ENCODE measurements at places on chromosomes 2 and 18.
A peak's percentile ranks its signal among the peaks of the same experiment; 100 is the strongest.

DNA sequence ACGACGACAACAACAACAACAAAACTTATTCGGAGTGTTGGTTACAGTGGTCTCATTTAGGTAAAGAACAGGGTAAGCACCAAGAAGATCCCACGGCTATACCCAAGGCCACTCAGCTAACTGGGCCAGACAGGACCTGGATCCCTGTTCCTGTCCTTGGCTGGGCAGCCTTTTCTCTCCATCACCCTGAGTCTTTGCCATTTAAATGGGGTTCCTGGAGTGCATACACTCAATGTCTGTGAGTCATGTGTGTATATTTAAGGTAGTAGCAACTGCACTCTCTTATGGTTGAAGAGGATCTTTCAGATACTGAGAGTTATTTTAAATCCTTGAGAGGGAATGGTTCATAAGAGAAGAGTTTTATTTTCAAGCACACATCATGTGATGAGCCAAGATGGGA lies 35.3 kb downstream of the ADCYAP1 start:
- DNase-seq: no peak

- DNase-seq: no peak
Observed at GRCh38 chr18:31633392-31634330, 42.0 kb downstream of the TTR start.

- DNase-seq: no peak
Observed at GRCh38 chr2:177127821-177128220, 84.8 kb upstream of the HNRNPA3 start.

GRCh38 chr2:96587843-96588242 lies 50.3 kb downstream of the KANSL3 start:
- no peak for DNase-seq

DNA sequence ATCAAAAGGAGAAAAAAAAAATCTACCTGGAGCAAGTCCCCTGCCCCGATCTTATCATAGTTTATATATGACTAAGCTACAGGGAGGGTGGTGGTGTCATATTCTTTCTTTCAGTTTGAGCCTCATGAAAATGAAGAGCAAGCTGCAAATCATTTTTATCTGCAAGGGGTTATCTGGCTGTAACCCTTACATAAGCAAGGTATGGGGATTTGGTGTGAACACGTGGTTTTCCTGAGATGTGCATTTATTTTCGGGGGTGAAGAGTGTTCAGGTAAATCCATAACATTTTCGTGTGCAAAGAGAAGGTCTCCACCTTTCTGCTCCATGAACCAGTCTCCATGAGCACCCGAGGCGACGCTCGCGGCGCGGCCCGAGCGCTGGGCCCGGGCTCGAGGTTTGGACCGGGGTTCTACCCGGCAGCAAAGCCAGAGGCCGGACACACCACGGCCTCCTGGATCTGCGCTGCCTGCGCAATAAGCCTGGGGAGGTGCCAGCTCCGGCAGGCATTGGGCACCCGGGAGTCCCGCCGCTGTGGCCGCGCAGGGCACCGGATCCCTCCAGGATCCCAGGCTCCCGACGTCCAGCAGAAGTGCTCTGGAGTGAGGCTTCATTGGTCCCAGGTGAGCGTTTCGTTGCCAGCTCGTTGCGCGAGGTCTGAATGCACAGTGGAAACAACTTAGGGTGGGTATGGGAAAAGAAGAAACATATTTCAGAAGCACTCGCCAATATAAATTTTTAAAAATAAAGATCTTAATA lies 36.1 kb upstream of the GPD2 start:
- DNase-seq: peak; percentile 73

GRCh38 chr2:119123389-119123788 lies 35.2 kb downstream of the C1QL2 start:
- DNase-seq: no peak

DNA sequence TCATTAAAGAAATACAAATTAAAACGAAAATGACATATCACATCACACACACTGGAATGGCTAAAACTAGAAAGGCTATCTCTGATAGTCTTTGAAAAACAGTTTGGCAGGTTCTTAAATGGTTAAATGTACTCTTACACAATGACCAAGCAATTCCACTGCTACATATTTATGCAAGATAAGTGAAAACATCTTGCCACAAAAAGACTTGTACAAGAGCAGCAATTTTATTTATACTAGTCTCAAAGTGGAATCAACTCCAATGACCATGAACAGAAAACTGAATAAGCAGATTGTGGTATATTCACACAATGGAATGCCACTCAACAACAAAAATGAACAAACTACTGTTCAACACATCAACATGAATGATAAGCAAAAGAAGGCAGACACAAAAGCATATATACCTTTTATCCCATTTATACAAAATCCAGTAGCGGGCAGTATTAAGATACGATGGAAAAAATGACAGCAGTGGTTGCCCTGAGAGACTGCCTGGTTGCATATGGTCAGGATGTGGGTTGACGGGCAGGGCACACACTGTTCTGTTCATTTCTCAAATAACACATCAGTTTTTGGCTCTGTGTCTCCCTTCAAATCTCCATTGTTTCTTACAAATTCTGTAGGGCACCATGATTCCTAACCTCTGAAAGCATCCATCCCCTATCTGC lies 25.4 kb downstream of the SP100 start:
- DNase-seq: peak; percentile 76

GRCh38 chr2:240428245-240428644 lies 7.2 kb upstream of the GPC1 start:
- no peak for DNase-seq

DNA sequence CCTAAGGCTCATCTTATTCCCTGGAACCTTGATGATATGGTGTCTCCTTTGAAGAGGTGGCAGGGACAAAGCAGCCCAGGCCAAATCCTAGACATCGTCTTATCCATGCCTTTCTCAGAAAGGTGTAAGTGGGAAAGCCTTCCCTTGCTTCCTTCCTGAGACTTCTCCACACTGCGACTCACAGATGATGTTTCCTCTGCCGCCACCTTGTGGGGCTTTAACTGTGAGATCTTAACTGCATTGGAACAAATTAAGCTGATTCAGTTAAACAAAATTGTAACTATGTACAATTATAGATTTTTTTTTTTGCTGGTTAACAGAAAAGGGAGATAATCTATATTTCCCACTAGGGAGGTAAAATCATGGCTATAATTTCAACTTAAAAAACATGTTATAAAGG lies 10.0 kb upstream of the GCA start:
- no peak for DNase-seq

DNA sequence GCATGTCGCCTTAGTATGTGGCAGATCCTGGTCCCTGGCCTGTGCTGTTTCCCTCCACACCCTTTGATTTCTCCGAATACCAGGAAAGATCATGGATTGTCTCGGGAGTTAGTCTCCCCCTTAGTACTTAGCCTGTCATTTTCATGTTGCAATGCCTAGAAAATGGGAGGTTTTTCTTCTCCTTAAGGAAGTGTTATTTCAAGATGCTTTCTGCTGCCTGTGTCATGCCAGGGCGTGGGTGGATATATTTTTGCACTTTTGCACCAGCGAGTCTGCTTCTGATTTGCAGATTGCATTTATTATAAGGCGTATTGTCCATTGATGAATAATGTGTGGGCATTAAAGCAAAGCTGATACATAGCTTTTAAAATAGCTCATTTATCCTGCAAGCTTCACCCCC lies 223.5 kb downstream of the NEDD4L start:
- no peak for DNase-seq

- no peak for DNase-seq
Observed at GRCh38 chr2:56117764-56118163, 66.0 kb upstream of the CCDC85A start.

DNA sequence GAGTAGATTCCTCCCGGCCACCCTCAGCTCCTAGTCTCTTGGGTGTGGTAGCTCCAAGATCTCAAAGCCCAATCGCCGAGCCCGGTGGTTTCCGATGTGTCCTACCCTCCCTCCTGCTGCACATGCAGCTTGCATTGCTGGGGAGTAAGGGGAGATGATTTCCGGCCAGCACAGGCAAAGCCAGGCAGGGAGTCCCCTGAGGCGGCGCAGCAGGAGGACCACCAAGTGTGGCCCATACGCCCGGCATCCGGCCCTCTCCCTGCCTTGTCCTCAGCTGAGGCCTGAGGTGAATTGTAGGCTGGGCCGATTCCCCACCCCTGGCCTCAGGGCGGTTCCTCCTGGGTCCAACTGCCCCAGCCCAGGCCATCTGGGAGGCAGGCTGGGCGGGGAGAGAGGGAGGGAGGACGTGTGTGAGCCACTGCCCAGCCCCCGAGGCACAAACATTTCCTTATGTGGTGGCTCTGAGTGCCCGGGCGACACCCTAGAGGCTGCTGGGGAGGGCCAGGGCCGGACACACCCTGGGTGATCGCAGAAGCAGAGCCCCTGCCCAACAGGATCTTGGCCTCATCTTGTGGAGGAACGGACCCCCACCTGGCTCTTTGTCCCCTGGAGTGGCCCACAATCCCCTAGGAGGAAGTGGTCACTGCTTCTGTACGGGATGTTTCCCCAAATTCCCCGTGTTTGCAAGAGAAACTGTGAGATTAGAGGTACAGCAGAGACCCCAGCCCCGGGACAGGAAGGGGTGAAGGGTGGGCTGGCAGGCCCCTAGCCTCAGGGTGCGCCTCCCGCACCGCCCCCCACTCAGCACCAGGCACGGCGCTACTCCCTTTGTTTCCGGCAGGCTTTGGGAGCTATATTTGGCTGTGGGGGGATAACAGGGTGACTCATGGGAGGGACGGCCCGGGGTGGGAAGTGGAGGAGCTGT lies 41.9 kb upstream of the PTMA start:
- peak; percentile 87 for DNase-seq

- no peak for DNase-seq
Observed at GRCh38 chr2:42542871-42543270, 25.6 kb upstream of the MTA3 start.

- no peak for DNase-seq
Observed at GRCh38 chr2:232126301-232127099, 165.0 kb downstream of the DIS3L2 start.

DNA sequence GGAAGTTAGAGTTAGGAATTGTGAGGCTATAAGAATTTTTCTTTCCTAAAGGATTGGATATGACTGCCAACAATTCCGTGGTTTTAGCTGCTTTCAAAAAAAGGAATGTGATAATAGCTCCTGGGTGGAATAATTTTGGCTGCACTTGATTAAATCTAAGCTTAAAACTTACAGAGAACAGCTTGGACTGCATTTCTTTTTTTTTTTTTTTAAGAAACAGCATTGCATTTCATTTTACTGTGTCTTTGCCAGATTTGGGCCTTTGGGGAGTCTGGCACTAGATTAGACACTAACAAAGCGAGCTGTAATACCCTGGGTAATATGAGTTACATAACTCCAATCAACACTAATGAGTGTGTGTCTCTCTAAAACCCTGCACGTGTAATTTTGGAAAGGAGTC lies 37.8 kb upstream of the ZNF397 start:
- no peak for DNase-seq

DNA sequence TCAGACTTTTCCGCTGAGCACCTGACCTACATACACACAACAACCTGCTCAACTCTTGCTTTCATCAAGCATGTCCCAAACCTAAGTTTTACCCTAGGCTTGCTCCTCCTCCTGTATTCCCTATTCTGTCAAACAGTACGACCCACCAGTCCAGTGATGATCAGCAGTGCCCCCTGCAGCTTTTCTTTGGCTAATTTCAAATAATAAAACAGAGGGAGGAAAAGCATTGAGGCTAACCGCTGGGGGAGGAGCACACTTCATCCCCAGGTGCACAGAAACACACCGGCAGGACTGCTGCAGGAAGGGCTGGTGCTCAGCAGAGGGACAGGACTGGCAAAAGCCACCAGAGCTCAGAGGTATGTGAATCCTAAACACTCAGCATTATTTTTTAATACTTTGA lies 21.2 kb downstream of the E2F6 start:
- DNase-seq: no peak

DNA sequence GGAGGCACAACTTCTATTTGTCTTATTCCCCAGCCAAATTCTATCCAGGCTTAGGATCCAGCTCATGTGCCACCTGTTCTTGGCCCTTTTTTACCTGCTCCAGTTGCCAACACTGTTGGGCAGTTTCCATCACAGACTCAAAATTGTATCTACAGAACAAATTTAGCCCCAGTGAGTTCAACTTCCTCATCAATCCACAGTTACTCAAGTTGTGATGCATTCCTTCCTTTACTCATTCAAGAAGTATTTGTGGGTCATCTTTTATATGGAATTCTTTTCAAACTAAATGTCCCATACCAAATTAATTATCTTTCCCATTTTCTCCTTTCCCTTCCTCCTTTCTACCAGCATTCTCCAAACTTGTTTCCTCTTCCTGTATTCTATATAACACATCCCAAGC lies 12.7 kb upstream of the DDX18 start:
- no peak for DNase-seq

GRCh38 chr2:134736167-134736880 lies 17.5 kb upstream of the TMEM163 start:
- no peak for DNase-seq

DNA sequence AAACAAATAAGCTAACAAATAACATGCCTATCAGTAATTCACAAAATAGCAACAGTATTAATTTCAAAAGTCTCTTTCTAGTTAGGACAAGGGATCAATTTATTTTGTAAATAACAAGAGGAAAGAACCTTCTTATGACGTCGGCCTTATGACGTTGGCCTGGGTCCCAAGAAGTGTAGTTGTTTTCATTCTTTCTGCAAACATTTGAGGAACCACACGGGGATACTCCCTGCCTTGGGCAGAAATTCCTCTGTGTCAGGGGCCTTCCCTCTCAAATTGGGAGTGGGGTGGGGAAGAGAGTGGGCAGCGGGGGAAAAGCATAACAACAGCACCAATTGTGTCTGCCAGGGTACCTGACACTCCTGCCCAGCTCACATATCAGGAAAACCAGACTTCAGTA lies 1.3 kb downstream of the CCDC68 start:
- no peak for DNase-seq

DNA sequence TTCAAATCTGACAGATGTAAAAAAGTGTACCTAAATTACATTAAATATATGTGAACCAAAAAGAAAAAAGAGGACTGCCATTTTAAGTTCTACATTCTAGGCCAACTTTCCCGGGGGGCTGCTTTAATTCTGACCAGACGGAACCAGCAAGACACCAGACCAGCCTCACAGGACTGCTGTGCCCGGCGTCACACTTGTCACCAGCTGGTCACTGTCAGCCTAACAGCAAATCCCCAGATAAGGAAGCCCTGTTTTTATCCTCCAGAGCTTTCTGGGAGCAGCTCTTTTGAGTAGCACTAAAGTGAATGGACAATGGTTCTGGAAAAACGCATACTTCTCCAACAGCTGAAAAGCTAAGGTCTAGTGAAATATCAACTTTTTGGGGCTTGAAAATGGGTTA lies 35.6 kb downstream of the CYB5A start:
- DNase-seq: no peak

DNA sequence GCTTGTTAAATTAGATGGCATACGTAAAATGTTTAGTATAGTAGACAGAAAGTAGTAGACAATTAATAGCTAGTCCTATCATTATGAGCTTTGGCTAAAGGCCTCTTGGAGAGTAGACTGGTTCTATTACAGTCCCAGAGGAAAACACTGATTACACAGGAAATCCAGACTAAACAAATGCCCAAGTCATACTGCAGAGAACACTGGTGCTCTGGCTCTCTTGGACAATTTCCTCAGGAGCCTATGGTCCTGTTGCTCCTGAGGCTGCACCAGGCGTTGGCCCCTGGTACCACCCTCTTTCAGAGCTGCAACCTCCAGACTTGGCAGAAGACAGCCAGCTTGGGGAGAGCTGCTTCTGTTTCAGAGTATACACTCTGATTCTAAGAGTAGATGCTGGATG lies 41.8 kb downstream of the STAT1 start:
- no peak for DNase-seq
